Activated naive CD4-positive, alpha-beta T cell treated with Interleukin-2 at 50 U/mL for 16 hours (primary cell): ENCODE measurements at places on chromosomes 16 and 17.

DNA sequence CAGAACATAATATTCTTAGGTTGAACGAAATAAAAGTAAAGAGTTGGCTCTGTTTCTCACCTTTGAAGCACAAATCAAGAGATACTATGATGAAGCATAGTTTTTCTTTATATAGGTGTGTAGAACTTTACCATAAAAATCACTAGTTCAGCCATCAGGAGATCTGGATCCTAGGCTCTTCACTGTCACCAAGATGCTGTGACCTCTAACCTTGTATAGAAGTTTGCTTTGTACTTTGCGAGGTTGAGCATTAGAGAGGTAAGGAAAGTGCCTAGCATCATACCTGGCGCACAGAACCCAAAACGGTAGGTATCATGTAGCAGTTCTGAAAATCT is 553 bp upstream of the CDC6 start:
- DNase-seq = no peak

DNA sequence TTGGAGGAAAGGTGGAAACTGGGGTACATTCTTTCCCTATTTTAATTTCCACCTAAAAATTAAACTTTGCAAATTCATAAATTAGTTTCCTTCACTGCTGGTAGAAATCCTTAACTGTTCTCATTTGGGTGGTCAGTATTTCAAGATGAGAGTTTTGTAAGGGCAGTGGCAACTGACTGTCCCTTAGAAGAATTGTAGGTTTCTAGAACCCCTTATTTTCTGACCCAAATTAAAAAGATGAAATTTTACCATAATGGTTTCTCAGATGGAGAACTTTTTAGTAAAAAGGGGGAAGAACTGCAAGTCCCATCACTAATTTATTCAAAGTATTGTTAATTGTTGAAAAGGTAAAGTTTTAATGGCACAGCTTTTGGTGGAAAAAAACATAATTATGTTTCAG is 5.6 kb downstream of the IGF2BP1 start:
- no peak for DNase-seq

GRCh38 chr17:8149419-8150193 is 2.6 kb downstream of the PER1 start:
- no peak for DNase-seq

DNA sequence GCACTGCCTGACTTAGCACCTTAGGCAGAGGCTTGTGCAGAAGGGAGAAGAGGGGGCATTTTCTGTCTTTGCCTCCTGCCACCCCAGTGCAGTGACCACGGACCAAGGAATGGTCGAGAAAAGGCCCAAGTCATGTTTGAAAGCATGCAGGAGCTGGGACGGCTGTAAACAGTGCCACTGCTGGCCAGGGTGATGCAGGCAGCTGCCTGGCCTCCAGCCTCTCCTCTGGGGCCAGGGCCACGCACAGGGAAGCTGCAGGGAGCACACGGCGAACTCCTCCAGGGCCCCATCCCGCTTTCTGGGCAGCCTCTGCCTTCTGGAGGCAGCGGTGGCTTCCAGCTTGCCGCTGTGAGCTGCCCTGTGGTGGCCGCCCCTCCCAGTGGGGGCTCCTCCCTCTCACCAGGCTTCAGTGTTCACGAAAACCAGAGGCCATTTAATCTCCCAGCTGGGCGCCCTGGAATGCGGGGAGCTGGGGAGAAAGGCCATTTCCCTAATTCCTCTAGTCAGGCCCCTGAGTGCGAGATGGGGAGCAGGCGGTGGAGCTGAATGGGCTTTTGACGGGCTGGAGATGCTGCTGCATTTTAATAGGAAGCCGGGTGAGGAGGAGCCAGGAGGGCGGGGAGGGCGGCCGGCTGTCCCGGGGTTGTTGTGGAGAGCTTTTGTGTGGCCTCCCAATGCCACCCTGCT is 28.7 kb upstream of the DNAI2 start:
- DNase-seq = no peak

DNA sequence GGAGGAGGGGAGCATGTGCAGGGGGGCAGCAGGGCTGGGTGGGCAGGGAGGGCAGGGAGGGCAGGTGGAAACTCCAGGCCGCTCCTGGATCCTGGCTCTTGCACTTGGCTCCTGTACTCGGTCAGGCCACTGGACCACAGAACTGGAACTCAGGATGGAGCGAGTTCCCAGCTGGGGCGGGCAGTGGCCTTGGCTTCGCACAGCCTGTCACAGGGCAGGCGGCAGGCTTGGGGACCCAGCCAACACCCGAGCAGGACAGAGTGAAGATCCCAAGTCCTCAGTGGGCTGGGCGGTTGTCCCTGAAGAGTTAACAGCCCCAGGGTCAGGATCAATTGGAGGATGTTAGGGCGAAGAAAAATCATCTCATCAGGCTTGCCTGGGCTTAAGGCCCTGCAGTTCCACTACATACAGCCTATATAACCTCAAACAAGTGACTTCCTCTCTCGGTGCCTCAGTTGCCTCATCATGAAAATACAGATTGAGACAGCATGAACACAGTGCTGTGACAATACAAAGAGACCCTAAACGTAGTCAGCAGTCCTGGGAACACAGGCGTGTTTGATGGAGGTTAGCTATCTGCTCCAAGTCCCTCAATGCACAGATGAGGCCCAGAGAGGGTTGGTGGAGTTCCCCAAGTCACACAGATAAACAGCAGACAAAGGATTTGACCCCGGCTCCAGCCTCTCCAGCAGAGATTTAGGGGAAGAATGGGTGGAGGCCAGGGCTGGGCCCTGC is 21.9 kb downstream of the ZNF423 start:
- no peak for DNase-seq

- DNase-seq = no peak
Measured at GRCh38 chr17:32112416-32112815, 29.9 kb upstream of the RHOT1 start.

DNA sequence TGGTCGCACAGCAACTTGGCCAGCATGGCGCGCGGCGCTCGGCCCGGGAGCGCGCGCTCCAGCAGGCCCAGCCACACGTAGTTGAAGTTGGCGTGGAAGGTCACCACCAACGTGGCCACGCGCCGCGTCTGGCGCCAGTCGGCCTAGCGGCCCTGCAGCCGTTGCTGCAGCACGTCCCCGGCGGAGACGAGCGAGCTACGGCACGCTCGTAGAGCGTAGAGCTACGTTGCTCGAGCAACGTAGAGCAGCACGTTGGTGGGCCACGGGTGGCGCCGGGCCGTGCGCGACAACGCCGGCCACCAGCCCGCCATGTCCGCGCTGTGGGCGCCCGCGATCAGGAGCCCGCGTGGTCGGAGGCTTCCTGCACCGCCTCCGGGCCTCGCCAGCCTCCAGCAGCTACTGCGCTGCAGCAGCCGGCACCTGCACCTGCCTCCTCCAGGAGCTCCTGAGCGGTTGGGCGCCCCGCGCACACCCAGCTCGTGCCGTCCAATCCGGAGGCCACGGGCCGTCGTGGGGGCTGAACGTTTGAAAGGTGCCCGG is 13.4 kb upstream of the SULT1A1 start:
- peak; percentile 68 for DNase-seq

DNA sequence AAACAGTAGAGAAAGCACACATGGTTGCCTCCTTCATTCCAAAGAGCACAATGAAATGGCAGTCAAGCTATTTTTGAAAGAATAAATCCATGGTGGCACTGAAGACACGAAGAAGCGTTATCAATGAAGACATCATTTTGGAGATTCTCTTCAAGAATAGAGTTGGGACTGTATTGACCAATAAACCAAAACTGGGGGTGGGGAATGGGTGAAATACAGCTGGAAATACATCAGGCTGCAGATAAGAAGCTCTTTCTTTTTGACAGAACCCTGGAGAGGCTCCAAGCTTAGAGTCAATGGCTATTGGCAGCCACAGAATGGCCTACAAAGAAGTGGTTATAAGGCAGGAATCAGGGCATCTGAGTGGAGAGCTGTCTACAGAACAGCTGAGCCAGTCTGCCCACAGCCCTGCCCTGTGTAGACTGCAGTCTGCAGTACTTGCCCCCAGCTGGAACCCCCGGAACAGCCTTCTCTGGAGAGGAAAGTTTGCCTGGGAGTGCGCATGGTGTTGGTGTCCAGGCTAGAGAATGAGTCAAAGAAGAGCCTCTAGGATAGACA is 100.4 kb downstream of the STX8 start:
- DNase-seq = no peak

DNA sequence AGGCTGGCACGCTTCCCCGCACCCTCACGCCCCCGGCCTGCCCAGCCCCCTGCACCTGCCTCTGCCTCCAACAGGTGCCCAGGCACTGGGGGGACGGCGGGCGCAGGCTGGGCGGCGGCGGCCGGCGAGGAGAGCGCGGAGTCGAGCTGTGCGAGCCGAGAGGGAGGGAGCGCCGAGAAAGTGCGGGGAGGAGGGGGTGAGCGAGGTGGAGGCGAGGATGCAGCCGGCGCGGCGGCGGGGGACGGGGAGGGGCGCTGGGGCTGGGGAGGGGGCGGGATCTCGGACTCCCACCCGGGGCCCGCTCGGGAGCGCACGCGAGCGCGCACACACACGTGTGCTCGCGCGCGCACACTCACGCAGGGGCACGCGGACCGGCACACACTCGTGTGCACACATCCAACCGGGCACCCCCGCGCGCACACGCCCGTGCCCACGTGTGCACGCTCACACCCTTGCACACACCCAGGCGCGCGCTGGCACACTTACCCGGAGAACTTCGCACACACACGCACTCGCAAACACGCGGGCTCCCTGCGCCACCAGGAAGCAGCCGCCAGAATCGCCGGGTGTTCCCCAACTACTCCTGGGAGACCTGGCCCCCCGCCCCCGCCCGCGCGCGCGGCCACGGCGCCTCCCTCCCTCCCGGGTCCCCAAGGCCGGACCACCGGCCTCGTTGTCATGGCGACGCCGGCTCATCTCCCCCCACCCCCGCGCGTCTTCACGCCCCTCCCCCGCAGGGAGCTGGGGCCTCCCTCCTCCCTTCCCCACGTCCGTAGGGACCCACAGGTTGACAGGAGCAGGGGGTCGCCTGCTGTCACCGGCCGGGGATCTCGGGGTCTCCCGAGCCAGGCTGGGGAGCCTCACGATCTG is at the start of gene DOC2A:
Gene DOC2A (minus strand): TSS at position 184 of the 870 bp plus-strand sequence. CDS start 805 bp downstream, outside the sequence.
- DNase-seq = peak; percentile 41

GRCh38 chr17:78729641-78730040 is 52.4 kb downstream of the CYTH1 start:
- no peak for DNase-seq

GRCh38 chr16:20175358-20175757 is 101.7 kb upstream of the GPR139 start:
- no peak for DNase-seq

DNA sequence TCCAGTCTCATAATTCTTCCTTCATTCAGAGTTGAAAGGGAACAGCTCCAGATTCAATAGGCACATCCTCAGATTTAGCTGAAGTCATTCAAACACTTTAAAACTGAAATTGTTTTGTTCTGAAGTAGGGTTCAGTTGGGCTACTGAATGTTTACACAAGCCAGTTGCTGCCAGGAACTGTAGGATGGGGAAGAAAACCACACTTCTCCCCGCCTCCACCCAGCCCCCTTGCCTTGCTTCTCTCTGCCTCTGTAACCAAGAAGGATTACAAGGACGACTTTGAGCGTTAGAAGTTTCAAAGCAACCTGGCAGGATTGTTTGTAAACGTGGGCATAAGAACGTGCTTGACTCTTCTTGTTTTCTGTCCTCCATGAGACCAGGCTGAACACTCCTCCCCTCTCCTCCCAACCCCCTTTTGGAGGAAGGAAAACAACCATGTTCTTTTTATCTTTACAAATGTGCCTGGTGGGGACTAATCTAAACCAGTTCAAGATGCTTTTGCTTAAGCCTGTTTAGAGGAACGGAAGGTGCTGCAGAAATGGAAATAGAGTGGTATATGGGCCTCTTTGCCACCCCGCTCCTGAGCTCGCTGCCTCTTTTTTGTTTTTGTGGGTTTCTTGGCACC is 287.9 kb downstream of the FTO start:
- DNase-seq = no peak

DNA sequence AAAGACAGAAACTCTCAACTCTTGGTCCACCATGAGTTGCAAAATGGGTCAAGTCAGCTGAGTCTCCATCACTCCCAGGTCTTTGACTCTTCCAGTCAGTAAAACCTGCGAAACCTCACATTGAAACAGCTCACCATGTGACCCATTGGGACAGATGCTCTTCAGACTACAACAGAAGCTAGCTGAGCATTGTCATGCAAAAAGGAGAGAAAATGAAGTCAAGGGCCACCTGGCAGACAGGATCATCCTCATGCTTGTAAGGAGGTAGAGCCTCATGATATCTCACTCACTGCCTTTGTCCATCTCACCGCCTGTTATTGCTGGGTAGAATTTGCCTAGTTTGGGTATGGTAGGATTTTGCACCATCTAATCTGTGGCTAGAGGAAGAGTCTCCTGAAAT is 50.2 kb downstream of the MAF start:
- no peak for DNase-seq

DNA sequence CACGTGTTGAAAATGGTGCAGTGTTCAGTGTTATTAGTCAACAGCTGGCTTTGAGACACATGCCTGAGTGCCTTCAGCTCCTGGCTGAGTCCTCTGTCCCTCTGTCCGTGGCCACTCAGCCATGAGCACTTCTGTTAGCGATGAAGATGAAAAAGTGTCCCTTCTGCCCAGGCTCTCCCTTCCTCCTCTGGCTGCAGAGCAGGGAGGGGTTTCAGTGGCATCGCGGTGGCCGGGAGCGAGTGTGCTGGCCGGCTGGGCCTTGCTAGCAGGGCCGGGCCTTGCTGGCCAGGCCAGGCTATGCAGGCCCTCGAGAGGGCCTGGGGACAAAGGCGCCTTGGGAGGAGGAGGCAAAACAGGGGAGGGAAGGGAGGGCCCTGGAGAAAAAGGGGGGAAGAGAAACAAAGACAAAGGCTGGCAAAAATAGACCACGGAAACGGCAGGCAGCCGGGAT is 47.7 kb downstream of the CMIP start:
- DNase-seq = no peak

DNA sequence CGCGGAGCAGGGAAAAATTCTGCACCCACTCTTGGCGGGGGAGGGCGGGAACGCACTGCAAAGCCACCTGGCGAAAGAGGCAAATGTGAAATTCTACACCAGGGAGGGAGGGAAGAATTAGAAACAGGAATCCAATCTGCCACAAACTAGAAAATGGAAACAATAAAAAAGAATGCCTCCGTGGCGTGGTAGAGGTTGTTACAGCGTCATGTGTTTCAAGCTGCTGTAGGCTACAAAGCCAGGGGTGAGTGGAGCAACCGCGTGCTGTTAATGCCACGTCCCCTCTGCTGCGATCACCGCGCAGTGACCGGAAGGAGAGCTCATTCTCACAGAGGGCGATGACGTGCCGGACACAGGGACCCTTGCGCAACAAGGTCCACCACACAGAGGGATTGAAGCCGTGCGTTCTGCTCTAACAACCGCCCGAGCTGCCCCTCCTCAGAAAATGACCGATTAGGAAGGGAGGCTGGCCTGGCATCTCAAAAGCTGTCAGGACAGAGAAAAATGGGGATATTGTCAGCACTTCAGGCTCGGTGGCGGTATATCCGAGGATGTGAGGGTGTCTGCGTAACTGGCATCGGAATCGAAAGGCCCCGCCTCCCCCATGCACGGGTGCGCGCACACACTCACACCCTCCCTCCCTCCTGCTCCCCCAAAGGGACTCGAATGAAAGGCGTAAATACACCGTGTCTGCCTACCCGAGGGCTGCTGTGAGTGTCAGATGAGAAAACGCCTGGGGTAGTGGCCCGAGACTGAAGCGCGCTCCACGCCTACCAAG is 70.8 kb upstream of the TNRC6C start:
- peak; percentile 74 for DNase-seq
